ENCODE measurements at places on chromosomes 16 and 17.

GRCh38 chr16:12721841-12722421, 81.8 kb downstream of the CPPED1 start:
- DNase-seq: no peak

DNA sequence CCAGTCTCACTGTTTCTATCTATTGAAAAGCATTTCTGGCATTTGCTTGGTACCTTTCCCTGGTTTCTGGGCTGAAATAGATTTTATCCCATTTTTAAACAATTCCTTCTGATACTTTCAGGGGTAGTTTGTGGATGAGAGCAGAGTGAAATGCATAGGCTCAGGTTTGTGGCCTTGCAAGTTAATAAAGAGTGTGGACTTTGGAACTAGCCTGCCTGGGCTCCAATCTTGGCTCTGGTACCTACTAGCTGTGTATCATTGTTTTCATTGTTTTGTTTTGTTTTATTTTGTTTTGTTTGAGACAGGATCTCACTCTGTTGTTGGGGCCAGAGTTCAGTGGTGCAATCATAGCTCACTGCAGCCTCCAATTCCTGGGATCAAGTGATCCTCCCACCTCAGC, 175.5 kb downstream of the PRKCB start:
- DNase-seq: no peak

- DNase-seq: no peak
Observed at GRCh38 chr16:87141402-87141801, 175.8 kb downstream of the C16orf95 start.

DNA sequence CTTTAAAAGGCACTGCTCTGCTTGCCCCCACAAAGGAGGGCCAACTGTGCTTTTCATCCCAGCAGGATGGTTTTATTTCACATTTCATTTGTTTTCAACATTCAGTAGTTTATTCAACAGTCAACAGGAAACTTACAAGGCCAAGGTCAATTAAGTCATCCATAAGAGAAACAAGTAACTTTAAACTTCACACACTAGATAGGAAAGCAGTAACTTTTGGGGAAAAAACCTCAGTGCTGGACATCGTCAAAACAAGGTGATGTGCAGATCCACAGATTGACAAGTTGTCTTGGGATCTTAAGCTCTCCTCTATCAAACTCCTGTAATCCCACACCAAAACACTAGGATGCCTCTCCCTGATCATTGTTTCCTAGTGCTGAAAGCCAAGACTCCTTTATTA, 18.5 kb downstream of the NFE2L1 start:
- no peak for DNase-seq

GRCh38 chr17:78723001-78723796, 58.9 kb downstream of the CYTH1 start:
- peak; percentile 65 for DNase-seq

GRCh38 chr17:55302407-55302787, 37.6 kb downstream of the HLF start:
- no peak for DNase-seq

GRCh38 chr17:8153525-8153956, 1.3 kb upstream of the PER1 start:
- peak; percentile 76 for DNase-seq

DNA sequence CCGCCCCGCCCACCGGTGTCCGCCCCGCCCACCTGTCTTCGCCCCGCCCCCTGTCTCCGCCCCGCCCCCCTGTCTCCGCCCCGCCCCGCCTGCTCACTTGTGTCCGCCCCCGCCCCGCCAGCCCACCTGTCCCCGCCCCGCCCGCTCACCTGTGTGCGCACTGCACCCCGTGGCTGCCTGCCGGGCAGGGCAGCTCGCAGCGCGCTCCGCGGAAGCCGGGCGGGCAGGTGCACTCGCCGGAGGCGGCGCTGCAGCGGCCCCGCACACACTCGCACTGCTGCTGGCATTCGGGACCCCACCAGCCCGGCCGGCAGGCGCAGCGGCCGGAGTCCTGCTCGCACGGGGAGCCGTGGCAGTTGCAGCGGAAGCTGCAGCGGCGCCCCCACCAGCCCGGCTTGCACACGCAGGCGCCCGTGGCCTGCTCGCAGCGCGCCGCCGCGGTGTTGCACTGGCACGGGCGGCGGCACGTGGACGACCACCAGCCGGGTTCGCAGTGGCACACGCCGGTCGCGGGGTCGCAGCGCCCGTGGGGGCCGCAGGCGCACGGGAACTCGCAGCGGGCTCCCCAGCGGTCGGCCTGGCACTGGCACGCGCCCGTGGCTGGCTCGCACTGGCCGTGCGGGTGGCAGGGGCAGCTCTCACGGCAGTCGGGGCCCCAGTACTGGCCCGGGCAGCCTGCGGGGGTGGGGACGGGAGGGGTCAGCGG, 2.1 kb downstream of the SCARF1 start:
- peak; percentile 63 for DNase-seq

DNA sequence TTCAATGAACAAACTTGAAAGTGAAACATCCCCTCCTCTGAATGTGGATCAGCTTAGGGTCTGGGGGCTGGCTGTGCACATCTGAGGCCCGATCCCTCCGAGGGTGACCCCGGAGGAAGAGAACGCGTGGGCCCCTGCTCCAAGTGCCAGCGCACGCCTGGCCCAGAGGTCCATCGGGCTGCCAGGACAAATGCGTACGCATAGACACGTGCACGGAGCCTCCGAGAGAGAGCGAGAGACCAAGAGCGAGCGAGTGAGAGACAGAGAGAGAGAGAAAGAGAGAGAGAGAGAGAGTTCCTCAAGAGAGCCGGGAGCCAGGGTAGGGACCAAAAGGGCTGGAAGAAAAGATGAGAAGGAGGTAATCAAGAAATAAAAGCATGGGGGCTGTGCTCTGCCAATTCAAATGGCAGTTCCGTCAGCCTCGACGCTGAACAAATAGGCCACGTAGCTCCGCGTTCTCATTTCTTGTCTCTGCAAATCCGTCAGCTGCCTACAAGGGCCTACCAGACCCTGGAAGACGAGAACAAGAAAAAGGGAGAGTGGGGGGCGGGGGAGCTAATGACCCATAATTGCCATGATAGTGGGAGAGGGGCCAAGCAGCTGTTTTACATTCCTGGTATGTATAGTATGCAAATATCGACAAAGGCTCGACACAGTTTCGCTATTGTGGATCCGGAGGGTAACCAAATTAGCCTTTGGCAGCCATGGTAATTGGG, 435.3 kb upstream of the ZFHX3 start:
- no peak for DNase-seq

DNA sequence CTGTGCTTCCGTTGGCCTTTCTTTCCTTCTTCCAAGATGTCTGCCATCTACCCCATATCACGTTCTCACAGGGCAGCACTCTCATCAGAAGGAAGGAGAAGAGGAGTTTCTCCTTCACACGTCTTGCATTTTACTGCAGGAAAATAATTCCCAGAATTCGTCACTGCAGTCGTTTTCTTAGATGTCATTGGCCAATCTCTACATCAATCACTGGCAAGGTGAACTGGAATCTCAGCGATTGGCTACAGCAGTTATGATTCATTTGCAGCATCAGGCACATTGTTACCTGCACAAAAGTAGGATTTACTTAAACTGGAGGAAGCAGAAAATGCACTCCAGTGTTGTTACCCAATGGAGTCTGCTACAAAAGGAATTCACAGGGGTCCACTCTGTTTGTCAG, 277.2 kb upstream of the RBFOX1 start:
- DNase-seq: no peak

DNA sequence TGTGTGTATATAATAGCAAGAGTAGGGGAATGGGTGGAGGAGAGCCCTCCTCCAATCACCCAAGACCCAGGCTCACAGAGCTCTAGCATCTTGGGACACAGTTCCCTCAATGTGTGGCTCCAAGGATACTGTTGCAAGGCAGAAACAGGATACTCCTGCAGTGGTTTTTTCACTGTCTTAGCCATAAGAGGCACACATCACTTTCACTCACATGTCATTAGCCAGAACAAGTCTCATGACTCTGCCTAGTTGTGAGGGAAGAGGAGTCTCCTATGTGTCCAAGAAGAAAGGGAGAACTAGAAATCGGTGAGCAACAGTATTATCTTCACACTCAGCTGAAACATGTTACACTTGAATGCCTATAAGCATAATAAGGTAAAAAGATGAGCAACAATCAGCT, 11.1 kb upstream of the NUDT7 start:
- DNase-seq: no peak

DNA sequence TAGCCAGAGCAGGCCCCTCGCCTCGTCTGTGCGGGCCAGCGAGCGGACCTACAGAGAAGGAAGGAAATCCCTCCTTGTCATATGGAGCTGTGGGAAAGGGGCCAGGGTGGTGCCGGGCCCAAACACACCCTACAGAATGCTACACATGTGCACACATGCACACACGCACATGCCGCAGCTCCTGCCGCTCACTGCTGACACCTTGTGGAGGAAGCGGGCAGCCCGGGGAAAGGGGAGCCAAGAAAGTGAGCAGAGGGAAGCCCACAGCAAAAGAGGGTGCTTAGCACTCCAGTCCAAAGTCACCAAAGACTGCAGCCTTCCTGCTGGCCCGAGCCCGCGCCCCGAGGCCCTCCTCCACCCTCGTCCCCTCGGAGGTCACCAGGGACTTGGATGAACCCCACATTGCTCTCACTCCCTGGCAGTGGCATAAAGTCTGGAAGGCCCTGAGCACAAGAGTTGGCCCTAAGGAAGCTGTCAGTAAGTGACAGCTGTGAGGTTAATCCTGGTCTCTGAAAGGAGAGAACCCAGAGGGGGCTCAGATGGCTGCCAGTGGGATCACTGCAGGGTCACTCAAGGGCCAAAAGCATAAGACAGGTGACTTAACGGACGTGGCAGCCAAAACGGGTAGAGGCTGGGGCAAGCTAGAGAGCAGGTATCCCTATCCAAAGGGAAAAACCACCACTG, 68.2 kb downstream of the MYO18A start:
- peak; percentile 87 for DNase-seq

DNA sequence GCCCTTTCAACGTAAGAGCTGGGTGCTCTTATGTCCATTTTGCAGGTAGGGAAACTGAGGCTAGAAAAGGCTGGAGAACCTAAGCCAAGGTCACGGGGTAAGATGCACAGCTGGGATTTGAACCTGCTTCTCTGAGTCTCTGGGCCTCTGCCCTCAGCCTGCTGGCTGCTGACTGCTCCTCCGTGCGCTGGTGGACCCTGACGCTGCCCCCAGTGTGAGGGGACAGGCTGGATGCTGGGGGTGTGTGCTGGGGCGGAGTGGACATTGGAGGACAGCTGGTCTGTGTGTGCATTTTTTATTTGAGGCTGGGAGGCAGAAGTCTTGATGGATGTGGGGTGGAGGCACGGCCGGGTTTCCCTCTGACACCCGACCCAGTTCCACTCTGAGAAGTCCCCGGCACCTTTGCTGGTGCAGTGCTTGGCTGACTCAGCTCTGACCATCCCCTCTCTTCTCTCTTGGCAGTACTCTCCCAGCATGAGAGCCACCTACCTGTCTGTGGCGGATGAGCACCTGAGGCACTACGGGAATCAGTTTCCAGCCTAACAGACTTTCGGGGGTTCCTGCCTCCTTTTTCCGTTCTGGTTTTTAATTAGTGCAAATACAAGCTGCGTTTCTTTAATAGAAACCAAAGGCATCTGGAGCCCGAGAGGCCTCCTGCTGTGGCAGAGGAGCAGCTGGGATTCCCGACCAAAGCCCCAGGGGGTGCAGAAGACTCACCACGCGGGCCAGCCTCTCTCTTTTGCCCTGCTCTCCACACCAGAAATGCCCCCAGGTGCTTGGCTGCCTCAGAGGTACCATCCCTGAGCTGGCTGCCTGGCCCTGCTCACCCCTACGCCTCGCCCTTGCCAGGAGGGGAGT, 14.1 kb upstream of the DNAI2 start:
- DNase-seq: no peak

DNA sequence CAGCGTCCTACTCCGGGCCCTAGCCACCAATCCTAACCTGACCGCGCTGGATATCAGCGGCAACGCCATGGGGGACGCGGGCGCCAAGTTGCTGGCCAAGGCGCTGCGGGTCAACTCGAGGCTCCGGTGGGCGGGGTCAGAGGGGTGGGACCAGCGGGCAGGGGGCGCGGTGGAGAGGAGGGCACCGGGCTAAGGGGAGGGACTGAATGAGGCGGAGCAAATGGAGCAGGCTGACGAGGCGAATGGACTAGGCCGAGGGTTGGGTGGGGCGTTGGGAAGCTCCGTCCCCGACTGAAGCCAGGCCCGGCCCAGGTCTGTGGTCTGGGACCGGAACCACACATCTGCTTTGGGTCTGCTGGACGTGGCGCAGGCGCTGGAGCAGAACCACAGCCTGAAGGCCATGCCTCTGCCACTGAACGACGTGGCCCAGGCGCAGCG, 4.6 kb downstream of the CARMIL2 start:
- DNase-seq: peak; percentile 63
